Thyroid gland (tissue), 4 donors: ENCODE measurements at places on chromosomes 1 and 21.
A peak's percentile ranks its signal among the peaks of the same experiment; 100 is the strongest.

DNA sequence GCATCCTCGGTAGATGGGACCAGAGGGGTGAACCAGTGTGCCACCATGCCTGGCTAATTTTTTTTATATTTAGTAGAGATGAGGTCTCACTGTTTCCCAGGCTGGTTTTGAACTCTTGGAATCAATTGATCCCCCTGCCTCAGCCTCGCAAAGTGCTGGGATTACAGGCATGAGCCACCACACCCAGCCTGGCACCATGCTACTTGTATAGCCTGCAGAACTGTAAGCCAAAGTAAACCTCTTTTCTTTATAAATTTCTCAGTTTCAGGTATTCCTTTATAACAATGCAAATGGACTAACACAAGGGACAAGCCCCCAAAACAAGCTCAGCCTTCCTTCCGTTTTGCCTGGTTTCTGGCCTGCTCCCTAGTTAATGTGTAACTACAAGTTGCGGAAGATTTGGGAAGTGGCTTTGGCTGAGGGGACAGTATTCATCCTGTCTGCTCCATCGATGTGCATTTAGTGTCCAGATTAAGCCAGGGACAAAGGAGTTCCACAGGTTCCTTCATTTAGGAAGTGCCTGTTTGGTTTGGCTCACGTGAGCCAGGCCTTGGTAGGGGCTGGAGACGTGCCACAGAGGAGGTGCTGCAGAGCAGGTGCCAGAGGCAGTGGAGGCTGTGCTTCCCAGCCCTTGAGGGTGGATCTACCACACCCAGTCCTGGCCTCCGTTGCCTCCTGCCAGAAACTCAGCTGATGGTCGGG lies 4.4 kb downstream of the AVPR1B start:
- peak; percentile 75 for DNase-seq

DNA sequence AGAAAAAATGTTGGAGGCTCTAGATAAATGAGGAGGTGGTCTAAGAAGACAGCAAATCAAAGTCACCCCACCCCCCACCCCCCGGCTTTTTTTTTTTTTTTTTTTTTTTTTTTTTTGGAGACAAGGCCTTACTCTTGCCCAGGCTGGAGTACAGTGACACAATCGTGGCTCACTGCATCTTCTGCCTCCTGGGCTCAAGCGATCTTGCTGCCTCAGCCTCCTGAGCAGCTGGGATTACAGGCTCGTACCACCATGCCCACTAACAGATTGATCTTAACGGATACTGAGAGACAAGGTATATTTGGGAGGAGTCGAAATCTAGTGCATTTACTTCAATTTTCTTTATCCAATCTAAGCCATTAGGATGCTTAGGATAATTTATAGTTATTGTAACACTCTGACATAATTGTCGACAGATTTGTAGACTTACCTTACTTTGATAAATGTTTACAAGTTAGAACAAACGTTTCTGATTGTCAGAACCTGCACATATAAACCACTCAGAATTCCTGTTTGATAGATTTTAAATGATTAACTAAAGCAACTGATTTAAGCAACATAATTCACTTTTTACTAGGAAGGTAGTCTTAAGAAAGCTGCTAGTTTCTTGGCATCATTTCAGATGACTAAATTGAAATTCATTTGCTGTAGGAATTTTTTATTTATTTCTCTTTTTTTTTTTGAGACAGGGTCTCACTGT lies 33.7 kb upstream of the NBL1 start:
- no peak for DNase-seq

DNA sequence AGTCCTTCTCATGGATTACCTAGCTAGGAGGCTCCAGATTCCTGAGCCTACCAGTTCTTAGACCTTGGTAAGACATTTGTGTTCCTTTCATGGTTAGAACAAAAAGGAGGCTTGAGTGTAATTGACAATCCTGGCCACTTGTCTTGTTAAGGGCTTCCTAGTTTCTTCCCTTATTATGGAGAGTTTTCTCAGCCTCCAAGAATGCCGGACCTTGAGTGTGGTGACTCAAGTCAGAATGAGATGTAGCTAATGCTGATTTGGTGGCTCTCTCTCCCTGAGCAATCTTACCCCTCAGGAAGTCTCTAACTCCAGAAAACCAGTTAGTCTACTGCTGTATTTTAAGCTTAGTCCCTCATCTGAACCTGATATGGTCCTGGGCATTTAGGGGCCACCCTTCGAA lies 14.3 kb downstream of the CHI3L2 start:
- DNase-seq: no peak

GRCh38 chr21:36964398-36964797 lies 2.1 kb downstream of the HLCS start:
- no peak for DNase-seq

- peak; percentile 68 for DNase-seq
Observed at GRCh38 chr1:1371746-1372711, 3.0 kb downstream of the AURKAIP1 start.

DNA sequence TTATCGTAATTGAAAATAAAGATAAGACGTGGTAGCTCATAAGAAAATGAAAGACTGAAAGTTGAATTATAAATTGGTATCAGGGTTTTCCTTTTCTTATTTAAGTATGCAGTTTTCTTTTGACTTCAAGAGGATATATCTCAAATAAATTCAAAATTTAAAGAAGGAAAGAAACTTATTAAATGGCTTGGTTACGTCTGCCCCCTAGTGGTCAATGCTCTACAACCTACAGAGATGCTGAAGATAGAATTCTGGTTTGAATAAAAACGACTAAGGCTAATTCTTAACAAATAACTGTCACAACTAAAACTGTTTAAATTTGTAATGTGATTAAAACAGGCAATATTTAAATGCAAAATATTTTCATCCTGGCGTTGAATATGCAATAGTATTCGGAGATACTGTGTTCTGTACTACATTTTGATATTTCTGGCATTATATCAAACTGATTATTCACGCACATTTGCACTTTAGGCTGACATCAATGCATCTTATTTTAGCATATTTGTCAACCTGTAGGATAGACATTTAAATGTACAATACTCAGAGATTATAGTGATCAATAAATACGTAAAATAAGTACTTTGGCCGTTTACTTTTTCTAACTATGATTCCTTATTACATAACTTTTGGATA lies 26.8 kb downstream of the IFI44 start:
- DNase-seq: peak; percentile 57

GRCh38 chr1:91809317-91809716 lies 76.6 kb downstream of the TGFBR3 start:
- no peak for DNase-seq

GRCh38 chr1:179976970-179977651 lies 22.5 kb downstream of the CEP350 start:
- no peak for DNase-seq

GRCh38 chr1:172122381-172122780 lies 281.1 kb downstream of the DNM3 start:
- no peak for DNase-seq

- DNase-seq: no peak
Observed at GRCh38 chr1:153741986-153742385, 14.1 kb downstream of the INTS3 start.

- no peak for DNase-seq
Observed at GRCh38 chr1:198443365-198444233, 96.9 kb downstream of the ATP6V1G3 start.

DNA sequence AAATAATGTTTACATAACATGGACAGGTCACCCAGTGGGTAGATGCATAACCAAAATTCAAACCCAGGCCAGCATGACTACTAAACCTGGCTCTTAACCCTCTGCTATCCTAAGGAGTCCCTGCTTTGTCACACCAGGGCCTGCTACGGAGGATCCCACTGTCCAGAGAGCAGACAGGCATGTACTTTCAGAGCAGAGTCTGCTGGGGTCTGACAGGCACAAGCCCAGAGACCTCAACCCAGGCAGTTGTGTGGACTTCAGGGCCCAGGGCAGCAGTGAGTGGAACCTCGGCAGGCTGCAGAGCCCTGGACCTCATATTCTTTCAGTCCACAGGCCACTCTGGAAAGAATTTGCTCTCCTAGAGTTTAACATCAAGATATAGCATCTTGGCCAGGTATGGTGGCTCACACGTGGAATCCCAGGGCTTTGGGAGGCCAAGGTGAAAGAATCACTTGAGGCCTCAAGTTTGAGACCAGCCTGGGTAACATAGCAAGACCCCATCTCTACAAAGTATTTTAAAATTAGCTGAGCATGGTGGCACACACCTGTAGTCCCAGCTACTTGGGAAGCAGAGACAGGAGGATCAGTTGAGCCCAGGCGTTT lies 16.1 kb upstream of the S100A7 start:
- no peak for DNase-seq

GRCh38 chr1:24725209-24725651 lies 20.0 kb upstream of the CLIC4 start:
- no peak for DNase-seq

- DNase-seq: peak; percentile 73
Observed at GRCh38 chr1:156927215-156928042, 7.0 kb downstream of the LRRC71 start.

DNA sequence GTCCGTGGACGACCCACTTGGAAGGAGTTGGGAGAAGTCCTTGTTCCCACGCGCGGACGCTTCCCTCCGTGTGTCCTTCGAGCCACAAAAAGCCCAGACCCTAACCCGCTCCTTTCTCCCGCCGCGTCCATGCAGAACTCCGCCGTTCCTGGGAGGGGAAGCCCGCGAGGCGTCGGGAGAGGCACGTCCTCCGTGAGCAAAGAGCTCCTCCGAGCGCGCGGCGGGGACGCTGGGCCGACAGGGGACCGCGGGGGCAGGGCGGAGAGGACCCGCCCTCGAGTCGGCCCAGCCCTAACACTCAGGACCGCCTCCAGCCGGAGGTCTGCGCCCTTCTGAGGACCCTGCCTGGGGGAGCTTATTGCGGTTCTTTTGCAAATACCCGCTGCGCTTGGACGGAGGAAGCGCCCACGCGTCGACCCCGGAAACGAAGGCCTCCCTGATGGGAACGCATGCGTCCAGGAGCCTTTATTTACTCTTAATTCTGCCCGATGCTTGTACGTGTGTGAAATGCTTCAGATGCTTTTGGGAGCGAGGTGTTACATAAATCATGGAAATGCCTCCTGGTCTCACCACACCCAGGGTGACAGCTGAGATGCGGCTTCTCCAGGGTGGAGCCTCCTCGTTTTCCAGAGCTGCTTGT lies 32.4 kb downstream of the PRMT2 start:
- DNase-seq: no peak

GRCh38 chr1:196598942-196599748 lies 9.1 kb downstream of the KCNT2 start:
- no peak for DNase-seq

DNA sequence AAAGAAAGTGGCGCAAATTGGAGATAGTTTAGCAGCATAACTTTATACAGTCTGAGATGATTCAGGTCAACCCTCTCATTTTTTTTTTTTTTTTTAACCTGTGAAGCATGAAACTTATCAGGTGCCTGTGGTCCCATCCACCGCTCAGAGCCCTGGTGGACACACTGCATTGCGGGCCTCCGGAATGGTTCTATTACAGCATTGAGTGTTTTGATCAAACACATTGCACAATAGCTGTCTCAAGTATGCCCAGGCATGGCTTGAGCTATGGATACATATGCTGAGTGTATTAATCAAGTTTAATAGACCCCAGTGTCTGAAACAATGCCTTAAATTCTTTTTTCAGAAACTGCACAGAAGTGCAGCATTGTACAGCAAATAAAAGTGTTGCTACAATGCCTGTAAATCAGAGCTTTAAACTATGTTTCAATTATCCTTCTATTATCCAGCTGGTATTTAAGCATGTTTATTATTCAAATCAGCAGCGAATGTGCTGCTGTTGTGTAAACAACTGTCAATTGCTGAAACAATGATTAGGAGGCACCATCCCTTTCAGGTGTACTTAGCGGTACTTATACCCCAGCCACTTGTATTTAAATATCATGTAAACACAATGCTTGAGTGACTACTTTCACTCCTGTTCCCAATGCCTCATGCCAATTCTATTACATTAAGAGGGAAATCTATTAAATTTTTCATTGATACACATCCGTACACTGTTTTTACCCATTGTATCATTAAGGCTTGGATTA lies 456.6 kb downstream of the RPS6KC1 start:
- no peak for DNase-seq

GRCh38 chr1:45009956-45010854 lies 919 bp downstream of the HECTD3 start:
- peak; percentile 44 for DNase-seq

DNA sequence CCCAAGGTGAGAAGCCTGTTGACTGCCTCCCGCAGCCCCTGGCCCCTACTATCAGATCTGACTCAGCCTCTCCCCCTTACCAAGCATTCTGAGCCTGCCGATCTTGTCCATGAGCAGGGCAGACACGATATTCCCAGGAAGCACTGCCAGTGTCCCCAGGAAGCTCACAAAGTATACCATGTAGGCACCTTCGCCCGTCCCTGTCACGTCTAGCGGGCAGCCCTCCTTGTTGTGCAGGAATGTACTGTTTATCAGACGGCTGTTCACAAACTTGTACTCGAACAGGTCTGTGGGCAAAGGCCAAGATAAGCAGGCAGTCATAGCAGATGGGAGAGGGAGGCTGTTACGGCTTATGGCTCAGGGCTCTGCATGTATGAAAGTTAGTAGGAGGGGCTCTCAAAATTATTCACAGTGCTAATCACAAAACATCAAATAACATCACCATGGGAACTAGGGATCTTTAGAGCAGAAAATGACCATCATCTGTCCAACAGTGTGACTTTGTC lies 7.3 kb downstream of the BOLA1 start:
- DNase-seq: no peak

- DNase-seq: no peak
Observed at GRCh38 chr1:179966551-179966950, 11.9 kb downstream of the CEP350 start.

DNA sequence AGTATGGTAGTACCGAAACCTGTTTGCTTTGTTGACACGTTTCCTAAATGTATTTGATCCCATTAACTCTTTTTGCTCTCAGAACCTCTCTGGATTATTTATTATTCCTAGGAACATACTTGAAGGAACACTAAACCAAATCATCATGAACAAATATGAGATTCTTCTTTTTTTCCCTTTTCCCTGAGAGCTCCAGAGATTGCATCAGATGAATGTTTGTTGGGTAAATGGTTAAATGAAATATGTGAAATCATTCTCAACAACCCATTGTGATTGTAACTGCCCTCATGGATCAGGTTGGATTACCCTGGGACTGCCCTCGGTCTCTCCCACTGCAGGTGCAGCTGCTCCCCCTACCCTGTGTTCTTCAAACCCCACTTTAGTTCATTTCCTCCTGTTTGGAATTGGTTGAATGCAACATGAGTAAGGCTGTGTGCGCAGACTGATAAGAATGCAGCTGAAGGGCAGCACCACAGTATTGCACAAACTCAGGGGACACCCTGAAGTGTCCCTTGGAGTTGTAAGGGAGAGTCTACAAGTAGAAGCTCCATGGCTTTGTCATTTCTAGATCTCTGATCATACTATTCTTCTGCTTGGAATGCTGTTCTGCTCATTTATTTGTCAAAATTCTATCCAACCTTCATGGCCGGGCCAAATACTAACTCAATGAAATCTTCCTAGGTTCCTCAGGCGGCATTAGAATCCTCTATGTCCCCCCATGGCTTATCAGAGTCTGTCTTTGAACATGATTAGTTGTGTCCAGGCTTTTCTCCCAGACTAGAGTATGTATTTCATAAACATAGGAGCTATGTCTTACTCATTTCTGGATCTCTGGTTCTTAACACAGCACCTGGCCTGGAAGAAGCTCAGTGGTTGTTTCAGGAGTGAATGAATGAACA lies 47.1 kb upstream of the NEK2 start:
- DNase-seq: no peak
